ENCODE measurements at places on chromosomes 4 and X.

DNA sequence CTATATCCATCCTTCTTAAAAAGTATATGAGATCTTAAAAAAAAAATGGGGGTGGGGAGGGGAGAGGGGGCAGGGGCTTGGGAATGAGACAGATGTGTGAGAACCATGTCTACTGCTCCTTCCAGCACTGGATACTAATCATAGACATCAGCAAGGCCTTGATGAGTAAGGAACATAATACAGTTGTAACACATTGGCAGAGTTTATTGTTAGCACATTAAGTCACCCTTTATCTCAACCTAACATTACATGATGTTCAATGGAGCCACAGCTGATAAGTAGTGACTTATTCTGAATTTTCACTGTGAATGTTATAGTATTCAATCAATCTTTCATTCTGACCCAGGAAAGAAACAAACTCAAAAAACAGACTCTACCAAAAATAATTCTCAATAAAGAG lies 47.3 kb upstream of the KCNE5 start:
- no peak for DNase-seq

- peak; percentile 37 for DNase-seq
Measured at GRCh38 chr4:114598191-114599121, at the start of gene UGT8. Gene UGT8, plus strand, starts transcription at chr4:114598807. Its CDS starts 24,074 bp downstream, at chr4:114622881.

DNA sequence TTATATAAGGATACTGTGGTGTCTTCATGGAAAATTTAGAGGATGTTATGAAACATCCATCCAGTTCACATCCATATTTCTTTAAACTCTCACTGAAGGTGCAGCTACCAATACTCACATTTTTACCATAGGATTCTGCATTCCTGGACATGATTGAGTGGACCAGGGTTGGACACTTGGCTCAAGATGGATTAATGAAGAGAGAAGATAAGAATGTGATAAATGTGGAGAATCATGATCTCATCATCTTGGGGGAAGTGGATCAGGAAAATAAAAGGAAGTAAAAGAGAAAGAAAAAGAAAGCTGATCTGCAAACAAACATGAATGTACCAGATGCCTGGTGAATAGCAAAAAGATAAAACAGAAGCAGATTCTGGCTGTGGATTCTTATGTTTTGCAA lies 175.4 kb downstream of the NPFFR2 start:
- no peak for DNase-seq

DNA sequence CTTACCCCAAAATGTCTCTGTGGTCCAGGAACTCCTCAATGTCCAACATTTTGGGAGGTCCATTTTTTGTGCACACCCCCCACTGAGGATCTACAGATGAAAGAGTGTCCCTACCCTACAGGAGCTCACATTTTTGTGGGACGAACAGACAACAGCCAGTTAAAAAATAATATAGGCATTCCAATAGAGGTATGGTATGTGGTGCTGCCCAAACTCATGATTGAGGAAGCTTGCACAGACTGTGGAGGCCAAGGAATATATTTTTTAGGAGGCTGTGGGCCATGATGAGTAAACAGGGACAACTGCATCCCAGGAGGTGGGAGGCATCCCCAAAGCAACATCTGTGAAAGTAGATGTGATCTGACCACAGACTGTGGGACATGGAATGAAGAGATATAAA lies 181.0 kb upstream of the HCCS start:
- no peak for DNase-seq

- DNase-seq = peak; percentile 73
Measured at GRCh38 chr4:153643406-153644383, 40.4 kb upstream of the TLR2 start.

- DNase-seq = no peak
Measured at GRCh38 chr4:66750273-66750672, 795.0 kb downstream of the CENPC start.

- no peak for DNase-seq
Measured at GRCh38 chrX:139784807-139785206, 76.8 kb upstream of the MCF2 start.

DNA sequence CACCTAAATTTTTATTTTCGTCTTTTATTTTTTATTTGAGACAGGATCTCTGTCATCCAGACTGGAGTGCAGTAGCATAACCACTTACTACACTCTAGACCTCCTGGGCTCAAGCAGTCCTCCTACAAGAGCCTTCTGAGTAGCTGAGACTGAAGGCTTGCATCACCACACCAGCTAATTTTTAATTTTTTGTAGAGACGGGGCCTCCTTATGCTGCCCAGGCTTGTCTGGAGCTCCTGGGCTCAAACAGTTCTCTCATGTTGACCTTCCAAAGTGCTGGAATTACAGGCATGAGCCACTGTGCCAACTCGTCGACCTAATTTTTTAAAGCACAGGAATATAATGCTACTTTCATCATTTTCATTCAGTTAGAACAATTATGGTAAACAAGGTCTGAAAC lies 405.4 kb downstream of the AR start:
- no peak for DNase-seq

- DNase-seq = no peak
Measured at GRCh38 chr4:17624821-17625220, 10.4 kb downstream of the MED28 start.

DNA sequence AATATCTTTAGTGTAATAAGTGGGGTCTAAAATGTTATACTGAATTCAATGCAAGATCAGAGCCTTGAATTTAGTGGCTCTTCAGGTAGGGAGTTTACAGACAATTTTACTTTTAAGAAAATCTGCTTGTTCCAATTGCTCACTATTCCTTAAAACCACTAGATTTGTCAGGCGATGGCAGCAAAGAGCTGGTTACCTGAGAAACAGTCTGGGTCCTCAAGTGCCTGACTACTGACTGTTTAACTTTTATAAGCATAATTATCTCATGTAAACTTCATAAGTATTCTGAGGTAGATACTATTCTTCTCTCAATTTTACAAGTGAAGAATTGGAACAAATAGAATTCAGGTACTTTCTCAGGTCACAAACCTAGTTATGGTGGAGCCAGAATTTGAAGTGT lies 84.3 kb downstream of the RRAGB start:
- no peak for DNase-seq

GRCh38 chr4:181659202-181659601 lies 584.0 kb upstream of the TENM3 start:
- no peak for DNase-seq

DNA sequence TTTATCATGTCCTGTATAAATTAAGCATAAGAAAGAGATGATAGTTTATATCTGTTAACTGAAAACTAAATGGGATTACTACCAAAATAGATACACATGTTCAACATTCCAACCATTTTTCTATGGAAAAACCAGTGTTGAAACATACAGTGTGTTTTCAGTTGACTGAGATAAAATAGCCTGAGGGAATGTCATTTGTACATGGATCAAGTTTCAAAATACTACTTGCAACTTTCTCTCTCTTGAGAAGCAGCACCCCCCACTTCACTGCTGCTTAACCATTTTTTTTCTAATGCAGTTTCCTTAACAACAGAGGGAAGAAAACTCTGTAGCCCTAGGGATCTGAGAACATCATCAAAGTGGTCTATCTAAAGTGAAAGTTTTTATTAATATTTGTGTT lies 70.8 kb downstream of the NPNT start:
- DNase-seq = no peak

DNA sequence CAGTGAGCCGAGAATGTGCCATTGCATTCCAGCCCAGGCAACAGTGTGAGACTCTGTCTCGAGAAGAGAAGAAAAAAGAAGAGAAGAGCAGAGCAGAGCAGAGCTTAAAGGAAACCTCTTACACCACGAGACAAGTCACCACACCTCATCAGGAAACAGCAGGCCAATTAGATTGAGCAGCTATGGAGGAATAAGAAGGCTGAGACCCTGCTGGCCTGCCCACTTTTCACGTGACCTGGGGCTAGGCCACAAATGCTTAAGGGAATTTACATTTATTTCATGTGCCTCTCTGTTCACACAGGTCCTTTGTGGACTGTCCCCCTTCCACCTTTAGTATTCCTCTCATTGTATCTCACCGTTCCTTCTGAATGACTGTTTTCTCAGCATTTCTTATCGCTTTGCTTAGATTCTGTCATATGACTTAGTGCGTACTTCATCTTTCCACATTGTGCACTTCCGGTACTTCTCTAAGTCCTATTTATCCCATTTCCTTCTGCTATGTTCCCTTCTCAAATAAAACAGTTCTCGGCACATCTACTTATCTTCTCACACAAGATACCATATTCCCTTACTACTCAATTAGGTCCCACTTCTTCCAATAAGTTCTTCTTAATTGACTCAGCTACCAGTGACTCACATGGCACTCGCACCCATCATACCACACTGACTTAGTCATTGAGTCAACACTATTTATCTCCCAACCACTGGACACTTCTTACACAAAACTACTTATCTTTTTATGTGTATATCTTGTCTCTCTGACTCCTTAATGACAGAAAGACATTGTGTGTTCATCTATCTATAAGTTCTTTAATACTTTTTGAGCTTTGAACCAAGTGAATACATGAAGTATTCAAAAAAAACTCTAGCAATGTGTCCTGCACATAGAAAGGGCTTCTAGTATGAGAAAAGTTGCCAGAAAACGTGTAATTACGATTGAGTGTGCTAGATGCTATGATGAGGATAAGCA lies 11.0 kb downstream of the CUL4B start:
- peak; percentile 69 for DNase-seq

- DNase-seq = no peak
Measured at GRCh38 chr4:81445196-81445595, 26.5 kb downstream of the RASGEF1B start.

DNA sequence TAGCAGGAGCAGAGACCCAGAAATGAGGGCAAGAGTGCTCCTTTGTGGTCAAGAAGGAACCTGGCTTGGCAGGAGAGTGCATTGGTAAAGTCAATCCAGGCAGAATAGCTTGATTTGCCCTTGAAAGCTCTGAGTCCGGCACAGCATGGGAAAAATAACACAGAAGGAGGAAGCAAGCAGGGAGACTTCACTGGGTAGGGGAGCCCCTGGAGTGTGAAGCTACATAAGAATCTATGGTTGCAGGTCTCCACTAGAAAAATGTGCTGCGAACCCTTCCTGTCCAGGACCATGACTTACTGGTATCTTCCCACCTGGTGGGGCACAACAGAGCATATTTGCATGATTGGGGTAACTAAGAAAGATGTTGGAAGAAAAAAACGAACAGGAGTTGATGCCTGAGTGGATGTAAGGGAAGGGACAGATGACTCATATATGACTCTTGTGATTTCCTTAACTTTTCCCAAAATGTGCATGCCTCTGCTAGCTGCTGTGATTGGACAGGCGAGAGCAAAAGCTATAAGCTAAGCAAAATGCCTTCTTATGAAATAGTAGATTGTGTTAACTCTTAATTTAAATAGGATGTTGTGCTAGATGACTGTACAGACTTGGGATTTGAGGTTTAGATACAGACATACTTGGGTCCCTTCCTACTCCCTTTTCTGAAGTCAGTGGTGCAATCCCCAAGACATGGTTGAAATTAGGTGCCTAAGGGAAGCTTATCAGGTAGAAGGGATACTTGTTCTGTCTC lies 3.3 kb downstream of the IL13RA1 start:
- no peak for DNase-seq

DNA sequence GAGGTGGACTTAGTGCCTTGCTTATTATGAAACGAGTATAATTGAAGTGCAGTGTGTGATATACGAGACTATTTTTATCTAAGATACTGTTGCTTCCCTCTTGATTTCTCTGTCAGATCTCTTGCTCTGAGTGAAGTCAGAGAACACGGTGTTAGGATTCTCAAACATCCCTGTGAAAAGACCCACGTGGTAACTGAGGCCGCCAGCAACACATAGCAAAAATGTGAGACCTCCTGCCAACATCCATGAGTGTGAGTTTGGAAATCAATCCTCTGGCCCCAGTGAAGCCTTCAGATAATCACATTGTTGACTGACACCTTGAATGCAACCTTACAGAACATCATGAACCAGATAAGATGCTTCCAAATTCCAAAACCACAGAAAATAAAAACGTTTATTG lies 954.4 kb downstream of the FAT4 start:
- no peak for DNase-seq
